ENCODE measurements at places on chromosomes 5 and 9. TPM values are rescaled to one million over a fixed set of nuclear protein-coding genes. Genes with fewer than 3 reads are reported as not detected.

The HMCN2 gene
- total RNA-seq = not detected

The NKD2 gene
- 0.23 TPM for total RNA-seq

The PTPN3 gene
- 0.05 TPM for total RNA-seq

The HMGXB3 gene
- total RNA-seq = 28.9 TPM

The LHX2 gene
- total RNA-seq = not detected

The GFI1B gene
- total RNA-seq = not detected

The CCDC180 gene
- total RNA-seq = 10.2 TPM

The MSX2 gene
- total RNA-seq = not detected

The GABRP gene
- total RNA-seq = 0.26 TPM

The SPAG8 gene
- 2.8 TPM for total RNA-seq

The NSUN2 gene
- total RNA-seq = 68.7 TPM

The SLC6A3 gene
- not detected for total RNA-seq

The NOXA1 gene
- total RNA-seq = 6.4 TPM

The CBY3 gene
- total RNA-seq = 0.57 TPM

The CNTFR gene
- not detected for total RNA-seq

The RNF208 gene
- total RNA-seq = 0.56 TPM

Data from T-cell (primary cell).